ENCODE measurements at places on chromosomes 3 and 15.
A peak's percentile ranks its signal among the peaks of the same experiment; 100 is the strongest.

- DNase-seq, result no peak
Observed at GRCh38 chr3:54443561-54444161, 321.3 kb downstream of the CACNA2D3 start.

DNA sequence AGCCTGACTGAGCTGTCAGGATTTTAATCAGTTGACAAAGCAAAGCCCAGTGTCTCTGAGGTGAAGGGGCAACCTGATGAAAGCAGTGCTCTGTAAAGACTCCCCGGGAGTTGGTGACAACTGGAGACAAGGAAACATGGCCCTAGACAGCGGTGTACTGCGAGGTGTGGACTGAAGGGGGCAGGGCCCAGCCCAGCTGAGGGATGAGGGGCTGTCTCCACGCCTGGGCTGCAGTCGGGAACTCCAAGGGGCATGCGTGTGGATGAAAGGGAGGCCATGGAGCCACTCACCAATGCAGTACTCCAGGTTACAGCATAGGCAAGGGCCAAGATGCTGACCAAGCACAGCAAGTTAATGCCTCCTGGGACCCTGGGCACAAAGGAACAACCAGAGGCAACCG, 45.1 kb downstream of the SCAP start:
- DNase-seq, result no peak

- peak; percentile 7 for DNase-seq
Observed at GRCh38 chr3:128383316-128384235, 83.1 kb downstream of the DNAJB8 start.

GRCh38 chr3:44077267-44077666, 164.4 kb upstream of the TOPAZ1 start:
- DNase-seq, result no peak

- DNase-seq, result peak; percentile 85
Observed at GRCh38 chr3:60746695-60747416, 504.4 kb downstream of the FHIT start.

DNA sequence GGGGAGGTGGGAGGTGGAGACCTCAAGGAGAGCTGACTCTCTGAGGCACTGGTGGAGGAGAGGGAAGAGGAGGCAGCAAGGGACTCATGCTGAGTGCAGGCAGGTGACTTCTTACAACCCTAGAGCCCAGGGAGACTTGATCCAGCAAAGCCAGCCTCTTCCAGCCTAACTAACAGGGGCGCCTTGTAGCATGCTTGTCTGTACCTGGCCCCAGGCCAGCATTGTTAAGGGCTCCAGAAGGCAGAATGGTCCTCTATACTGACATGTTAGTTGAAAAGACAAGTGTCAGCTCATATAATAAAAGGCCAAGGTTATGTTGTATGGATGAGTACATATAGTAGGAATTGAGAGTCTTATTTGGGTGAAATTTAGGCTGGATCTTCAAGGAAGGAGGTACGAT, 65.4 kb downstream of the CHDH start:
- DNase-seq, result no peak

- no peak for DNase-seq
Observed at GRCh38 chr3:148223266-148223665, 474.4 kb upstream of the AGTR1 start.

- no peak for DNase-seq
Observed at GRCh38 chr3:82802501-82802900, 1041.1 kb upstream of the GBE1 start.

DNA sequence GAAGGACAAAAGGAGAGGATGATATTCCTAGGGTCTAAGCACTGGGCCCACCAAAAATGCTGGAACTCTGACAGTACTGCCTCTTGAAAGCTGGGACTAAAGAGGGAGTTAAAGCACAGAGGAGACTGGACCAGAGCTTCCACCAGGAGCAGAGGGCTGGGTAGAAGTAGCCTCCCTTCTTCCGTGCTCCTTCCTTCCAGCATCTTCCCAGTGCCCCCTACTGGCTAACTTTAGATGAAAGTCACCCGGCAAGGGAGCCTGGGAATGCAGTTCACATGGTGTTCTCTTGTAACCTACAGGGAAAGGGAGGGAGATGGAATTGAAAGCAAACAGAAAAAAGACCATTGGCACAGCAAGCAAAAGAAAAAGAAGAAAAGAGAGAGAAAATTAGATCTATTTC, 106.1 kb upstream of the COL8A1 start:
- peak; percentile 50 for DNase-seq

- DNase-seq, result no peak
Observed at GRCh38 chr3:4235690-4236089, 67.5 kb upstream of the SETMAR start.

DNA sequence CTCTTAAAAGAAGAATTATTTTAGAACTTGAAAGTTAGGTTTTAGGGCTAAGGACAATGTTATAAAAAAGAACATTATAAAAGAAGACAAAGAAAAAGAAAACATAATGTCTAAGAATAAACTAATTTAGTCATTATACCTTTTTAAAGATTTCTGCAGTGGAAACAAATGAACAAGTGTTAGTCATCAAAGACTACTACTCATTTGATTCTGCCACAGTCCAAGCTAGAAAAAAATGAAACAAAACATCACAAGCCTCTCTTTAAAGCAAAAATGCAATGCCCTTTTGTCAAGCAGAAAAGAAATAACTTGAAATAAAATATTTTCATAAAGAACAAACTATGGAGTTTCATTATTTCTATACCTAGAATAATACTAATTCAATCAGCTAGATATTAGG, 102.0 kb downstream of the TBC1D5 start:
- no peak for DNase-seq

- peak; percentile 14 for DNase-seq
Observed at GRCh38 chr15:88454236-88454635, 13.0 kb downstream of the MRPL46 start.

DNA sequence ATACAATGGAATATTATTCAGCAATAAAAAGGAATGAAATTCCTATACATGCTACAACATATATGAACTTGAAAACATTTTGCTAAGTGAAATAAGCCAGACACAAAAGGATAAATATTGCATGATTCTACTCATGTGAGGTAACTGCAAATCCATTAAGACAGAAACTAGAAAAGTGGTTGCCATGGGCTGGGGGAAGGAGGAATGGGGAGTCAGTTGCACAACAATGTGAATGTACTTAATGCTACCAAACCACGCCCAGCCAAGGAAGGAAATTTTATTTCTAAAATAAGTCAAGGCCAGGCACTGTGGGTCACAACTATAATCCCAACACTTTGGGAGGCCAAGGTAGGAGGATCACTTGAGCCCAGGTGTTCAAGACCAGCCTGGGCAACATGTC, 9.8 kb upstream of the GMPPB start:
- DNase-seq, result no peak

Measured in AML-193 (cell line).